ENCODE measurements at places on chromosomes 3 and 15.

- DNase-seq = no peak
Measured at GRCh38 chr15:47363653-47364052, 353.7 kb upstream of the SEMA6D start.

- no peak for DNase-seq
Measured at GRCh38 chr3:46477756-46478155, 13.1 kb upstream of the LTF start.

DNA sequence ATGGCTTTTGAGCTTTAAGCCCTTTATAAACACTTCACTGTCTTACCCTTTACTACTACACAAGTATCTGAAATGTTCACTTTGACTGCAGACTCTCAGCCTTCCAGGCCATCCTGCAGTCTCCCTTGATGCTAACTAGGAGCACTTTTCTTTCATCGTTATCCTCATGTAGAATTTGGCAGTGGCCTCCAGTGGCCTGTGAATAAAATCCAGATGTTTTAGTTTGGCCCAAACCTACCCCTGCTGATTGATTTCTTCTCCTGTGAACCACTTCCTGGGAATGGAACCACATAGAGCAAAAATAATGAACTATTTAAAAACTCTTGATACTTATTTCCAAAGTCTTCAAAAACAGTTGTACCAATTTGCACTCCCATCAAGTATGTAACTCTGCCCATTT, 271.9 kb downstream of the FEZF2 start:
- DNase-seq = no peak

GRCh38 chr3:150091626-150092025, 120.9 kb upstream of the PFN2 start:
- peak; percentile 56 for DNase-seq

GRCh38 chr15:84914909-84915605, 30.6 kb downstream of the SLC28A1 start:
- DNase-seq = no peak

Data from DMS 273 treated with DMSO at 0.1 percent for 48 hours (cell line).